ENCODE measurements at places on chromosomes 6 and 20. TPM values are rescaled to one million over a fixed set of nuclear protein-coding genes. Genes with fewer than 3 reads are reported as not detected.

Gene NOX3
- polyA plus RNA-seq: not detected

Gene LKAAEAR1
- polyA plus RNA-seq: 1.2 TPM

Gene HLA-DRA
- polyA plus RNA-seq: 41.3 TPM

Gene SLC22A7
- not detected for polyA plus RNA-seq

Gene MLN
- polyA plus RNA-seq: not detected

Gene GPR63
- polyA plus RNA-seq: 0.12 TPM

Gene C6orf163
- polyA plus RNA-seq: 0.16 TPM

Gene TCF21
- not detected for polyA plus RNA-seq

Gene PPP1R3G
- polyA plus RNA-seq: not detected

Gene TPX2
- 1.1 TPM for polyA plus RNA-seq

Gene RHAG
- not detected for polyA plus RNA-seq

Gene PLA2G7
- polyA plus RNA-seq: not detected

Gene PRICKLE4
- polyA plus RNA-seq: not detected

Gene SMLR1
- polyA plus RNA-seq: not detected

Gene PCK1
- not detected for polyA plus RNA-seq

Gene CST5
- not detected for polyA plus RNA-seq

Gene EFCAB8
- not detected for polyA plus RNA-seq

Gene TSPO2
- not detected for polyA plus RNA-seq

Gene KIF16B
- 6.0 TPM for polyA plus RNA-seq

All from CD8-positive, alpha-beta memory T cell (primary cell).